NCI-H187 (cell line): ENCODE measurements at places on chromosomes 5 and 9.

DNA sequence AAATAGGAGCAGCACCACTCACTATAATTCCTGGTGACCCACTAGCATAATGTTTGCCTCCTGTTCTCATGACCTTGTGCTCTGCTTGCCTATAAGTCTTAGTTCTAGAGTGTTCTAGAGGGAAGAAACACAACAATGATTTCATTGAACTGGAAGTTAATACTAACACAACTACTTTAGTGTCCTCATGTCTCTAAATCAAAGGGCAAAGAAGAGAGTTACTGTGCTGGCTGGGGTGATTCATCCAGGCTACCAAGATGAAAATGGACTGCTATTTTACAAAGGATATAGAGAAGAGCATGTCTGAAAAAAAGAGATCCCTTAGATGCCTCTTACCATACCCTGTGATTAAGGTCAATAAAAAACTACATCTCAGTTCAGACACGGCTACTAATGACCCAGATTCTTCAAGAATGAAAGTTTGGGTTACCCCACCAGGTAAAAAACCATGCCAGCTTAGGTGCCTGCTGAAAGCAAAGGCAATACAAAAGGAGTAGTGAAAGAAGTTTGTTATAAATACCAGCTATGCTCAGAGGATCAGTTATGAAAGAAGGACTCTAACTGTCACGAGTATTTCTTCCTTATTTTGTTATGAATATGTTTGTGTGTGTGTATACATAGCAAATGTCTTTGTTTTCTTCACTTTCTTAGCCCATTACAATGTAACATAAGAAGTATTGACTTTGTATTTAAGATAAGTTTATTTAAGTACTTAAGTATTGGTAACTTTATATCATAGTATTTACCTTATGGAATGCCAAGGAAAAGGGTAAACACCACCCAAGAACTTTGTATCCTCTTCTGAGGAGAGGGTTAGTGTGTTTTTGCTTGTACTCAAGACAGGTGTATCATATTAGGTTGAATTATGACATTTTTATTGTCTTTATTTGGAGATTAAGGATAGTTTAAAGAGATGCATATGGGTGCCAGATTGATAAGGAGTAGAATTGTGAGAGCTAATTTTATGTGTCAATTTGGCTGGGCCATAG, 314.1 kb upstream of the PTGER4 start:
- DNase-seq: no peak

DNA sequence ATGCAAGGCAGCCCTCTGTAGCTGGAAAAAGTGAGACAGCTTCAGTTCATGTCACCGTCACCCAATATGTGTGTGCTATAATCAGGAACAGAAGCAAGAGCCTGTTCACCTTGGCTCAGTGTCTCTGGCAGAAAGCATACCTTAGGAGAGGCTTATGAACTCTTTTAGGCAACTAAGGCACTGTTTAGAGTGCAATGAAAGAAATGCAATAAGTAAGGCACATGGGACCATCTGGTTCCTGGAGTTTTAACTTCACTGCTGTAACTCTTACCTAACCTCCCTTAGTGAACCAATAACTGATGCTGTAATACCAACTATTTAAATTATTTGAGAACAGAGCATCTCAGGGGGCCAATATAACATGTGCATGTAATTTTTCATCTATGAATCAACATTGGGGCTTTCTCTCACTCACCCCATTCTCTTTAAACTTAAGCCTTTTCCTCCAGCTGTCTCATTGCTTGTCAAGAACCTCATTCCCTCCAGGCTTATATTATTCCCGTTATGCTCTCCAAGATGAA, 32.4 kb downstream of the C9 start:
- no peak for DNase-seq

GRCh38 chr9:128473104-128473503, 17.3 kb downstream of the ODF2 start:
- DNase-seq: no peak

GRCh38 chr9:92295827-92296258, 2.3 kb upstream of the IARS1 start:
- no peak for DNase-seq

DNA sequence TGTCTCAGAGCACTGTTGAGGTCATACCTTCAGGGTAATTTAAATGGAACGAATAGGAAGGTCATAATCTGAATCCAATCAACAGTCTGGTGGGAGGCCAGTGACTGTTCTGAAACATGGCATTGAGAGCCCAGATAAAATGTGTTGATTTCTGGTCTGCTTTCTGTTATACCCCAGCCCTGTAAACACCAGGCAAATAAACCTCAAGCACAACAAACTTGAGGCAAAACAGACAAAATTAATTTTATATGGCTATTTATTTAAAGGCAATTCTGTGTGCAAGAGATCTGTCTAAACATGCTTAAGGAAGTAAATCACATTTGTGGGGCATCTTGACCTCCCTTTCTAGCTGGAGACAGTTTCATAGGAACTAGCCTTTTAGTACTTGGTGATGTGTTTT, 140.9 kb upstream of the SPEF2 start:
- no peak for DNase-seq

DNA sequence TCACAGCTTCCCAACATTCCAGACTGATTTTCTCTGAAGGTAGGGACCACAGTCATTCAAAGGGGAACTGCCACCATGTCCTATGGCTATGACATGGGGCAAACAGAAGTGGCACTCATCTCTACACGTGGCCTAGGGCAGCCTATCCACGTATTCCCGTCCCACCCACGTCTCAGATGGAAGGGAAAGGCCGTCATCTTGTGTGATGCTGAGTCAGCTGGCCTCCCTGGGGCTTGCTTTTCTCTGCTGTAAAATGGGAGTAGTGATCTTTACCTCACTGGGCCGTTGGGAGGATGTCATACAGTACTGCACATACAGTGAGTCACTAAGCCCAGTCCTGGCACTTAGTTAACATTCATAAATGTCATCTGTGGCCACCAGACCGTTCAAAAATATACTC, 72.3 kb downstream of the RAPGEF1 start:
- no peak for DNase-seq

DNA sequence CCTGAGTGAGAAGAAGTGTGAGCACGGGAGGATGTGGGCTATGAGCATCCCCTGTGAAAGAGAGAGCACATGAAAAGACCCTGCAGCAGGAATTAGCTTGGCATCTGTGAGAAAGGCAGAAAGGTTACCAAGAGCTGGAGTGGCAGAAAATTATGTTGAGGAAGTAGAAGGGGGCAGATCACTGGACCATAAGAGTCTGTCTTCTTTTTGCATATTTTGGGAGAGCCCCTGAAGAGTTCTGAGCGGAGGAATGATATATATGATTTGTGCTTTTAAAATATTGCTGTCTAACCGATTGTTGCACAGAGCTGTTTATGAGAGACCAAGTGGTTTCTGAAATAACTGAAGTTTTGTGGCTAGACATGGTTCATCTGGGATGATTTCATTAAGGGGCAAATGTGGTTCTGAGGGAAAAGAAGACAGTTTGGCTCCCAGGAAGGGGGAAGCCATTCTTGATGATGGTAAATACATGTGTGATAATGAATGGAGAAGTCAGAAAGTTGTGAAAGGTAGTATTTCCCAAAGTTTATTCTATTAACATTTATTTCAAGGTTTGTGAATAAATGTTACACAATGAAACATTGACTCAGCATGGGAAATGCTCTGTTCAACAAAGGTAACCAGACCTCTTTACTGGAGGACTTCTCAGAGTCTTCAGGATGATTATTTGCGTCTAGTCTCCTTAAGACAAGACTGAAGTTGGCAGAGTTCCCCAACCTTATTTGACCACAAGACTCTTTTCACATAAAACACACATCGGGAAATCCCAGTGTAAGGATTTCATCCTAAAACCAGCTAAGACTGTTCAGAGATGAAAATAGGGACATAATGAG, 31.5 kb upstream of the ADRB2 start:
- DNase-seq: no peak

DNA sequence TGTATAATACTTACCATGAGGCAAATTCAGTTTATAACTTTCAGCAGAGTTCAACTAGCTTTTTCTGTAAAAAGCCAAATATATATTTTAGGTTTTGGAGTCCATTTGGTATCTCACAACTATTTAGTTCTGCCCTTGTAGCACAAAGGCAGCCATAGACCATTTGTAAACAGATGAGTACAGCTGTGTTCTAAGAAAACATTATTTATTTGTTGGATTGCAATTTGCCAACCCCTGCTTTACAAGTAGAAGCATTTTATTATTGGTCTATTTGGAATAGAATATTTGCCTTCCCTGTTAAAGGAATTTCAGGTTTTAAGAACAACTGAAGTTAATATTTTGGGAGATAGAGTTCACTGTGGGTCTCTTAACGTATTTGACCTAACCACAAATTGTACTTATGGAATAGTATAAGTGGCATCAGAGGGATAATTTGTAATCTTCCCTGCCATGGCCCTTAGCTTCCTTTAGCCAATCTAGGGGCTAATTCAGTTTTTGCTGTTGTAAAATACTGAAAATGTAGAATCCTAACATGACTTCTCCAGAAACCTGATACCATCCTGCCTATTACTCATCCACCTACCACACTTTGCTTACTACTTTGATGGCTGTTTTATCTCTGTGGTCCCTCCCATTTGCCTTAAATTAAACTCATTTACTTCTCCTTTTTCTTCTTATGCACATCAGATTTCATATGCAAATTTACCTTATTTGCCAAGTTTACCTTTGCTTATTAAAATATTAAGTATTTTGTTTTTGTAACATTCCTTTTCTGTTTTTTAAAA, 109.2 kb downstream of the DMXL1 start:
- no peak for DNase-seq

DNA sequence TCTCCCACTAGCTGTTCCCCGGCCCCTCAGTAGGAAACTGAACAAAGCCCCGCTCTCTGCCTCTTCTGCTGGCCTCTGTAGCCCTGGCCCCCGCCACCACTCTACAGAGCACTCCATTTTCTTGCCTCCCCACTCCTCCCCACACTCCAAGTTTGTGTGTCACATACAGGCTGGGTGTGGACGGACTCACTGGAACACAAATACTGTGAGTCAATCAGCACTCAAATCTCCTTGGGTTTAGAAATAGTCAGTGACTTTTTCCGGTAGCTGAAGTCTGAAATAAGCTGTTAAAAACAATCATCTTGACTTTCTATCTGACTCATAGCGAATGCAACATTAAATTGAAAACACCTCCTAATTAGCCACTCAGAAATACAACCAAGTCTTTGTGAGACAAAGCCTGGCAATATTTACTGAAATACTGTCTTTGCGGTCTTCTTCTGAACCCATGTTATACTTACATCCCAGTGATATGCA, 122.5 kb downstream of the LHFPL2 start:
- no peak for DNase-seq

DNA sequence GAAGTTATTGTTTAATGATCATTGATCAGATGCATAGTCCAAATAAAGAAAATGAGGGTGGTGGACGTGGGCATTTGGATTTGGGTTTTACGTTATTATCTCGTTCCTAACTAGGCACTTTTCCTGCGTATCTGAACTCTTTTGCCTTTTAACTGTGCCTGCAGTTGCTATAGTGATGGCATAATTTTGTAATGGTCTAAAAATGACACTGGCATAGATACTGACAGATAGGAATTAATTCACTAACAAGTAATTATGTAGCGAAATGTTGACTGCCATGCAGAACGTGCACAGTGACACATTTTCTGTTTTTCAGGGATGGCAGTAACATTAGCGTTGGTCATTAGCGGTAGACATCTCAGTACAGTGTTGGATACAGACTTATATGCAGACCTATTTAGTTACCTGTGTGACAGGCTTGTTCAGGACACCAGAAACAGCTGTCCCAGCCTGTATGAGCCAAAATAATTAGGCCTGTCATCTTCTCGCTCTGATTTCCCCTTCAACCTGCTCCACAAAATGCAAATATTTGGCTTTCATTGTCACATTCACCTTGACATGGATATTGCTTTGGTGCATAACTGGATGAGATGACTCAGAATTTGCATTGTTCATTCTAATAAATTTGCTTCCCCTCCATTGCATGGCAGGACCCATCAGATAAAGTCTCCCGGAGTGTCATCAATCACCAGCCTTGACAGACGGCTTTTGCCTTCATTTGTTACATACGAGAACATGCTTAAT, 413.3 kb upstream of the IRX1 start:
- no peak for DNase-seq

GRCh38 chr5:148984345-148984744, 78.5 kb downstream of the SH3TC2 start:
- no peak for DNase-seq

- DNase-seq: no peak
These were observed 277.4 kb downstream of the TLE1 start for GRCh38 chr9:81411961-81412360.

GRCh38 chr5:51389288-51389576, 6.0 kb downstream of the ISL1 start:
- no peak for DNase-seq

- no peak for DNase-seq
These were observed 28.3 kb downstream of the OLFML2A start for GRCh38 chr9:124805186-124805585.

- DNase-seq: peak; percentile 25
These were observed 66.8 kb downstream of the ARL15 start for GRCh38 chr5:54243483-54244080.

GRCh38 chr5:52945040-52945439, 44.1 kb upstream of the ITGA2 start:
- DNase-seq: no peak

- DNase-seq: no peak
These were observed 225.3 kb downstream of the NR2F1-AS1 start for GRCh38 chr5:93355691-93356090.

DNA sequence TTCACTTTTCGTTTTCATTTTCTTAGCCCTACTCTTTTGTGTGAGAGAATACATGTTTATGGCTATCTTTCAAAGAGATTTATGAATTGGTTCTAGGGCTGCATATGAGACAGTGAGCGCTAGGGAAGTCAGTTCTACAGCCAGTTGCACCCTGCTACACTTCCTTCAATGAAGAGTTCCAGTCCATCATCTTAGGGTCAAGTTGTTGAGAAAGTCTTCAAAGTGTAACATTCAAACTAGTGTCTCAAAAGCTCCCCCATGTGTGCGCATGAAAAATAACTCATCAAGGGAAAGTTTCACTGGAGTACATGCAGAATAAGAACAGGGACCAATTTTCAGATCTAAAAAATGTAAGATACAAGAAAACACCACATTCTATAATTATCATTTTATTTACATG, 317.2 kb downstream of the DEPDC1B start:
- no peak for DNase-seq

DNA sequence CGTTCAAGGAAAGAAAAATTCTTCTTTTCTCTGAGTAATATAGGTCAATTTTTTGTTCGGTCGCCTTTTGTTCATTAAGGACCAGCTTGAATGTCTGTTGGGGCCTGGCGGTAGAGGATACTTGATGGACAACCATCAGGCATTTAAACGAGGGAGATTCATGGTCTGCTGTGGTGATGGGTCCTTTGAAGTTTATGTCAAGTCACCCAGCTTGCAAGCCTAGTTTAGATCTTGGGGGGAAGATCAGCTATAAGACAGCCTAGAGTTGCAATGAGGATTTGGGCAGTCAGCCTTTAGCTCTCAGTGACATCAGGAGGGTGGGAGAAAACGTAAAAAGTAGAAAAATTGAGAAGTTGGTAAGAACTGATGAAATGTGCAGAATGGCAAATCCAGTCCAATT, 80.2 kb upstream of the SPRY4 start:
- DNase-seq: no peak

GRCh38 chr9:35257986-35258659, 96.3 kb downstream of the UNC13B start:
- DNase-seq: no peak
